ENCODE measurements at places on chromosomes 6 and 20.

DNA sequence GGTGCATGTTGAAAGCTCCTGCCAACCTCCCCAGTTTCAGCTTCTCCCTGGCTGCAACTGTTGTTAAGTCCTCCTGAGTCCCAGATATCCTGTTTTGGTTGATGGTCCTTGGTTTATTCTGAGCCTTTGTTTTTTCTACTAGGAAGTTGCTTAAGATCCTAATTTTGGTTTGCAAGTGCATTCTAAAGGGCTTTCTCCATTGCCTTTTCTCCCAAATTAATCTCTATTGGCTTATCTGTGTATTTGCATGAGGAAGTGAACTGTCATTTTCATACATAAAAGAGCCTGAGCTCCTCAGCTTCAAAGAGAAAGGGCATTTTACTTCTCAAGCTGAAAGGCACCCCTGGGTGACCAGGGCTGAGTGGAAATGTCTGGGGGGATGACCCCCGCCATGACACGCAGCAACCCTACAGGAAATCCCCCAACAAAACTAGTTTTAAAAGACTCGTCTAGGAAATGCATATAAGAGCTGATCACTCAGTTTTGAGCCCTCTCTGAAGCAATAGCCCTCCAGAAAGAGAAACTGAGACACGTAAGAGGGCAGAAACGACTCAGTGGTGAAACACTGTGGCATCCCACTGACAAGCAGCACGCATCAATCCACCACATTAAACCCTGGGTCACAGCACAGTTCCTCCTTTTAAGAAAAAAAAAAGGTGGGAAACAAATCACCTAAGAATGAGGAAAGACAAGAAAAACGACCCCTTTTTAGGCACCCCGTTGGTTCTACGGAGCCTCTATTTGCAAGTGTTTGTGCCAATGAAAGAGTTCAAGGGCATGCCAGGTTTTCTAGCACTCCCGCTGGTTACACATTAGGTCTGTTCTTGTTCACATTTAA is 140.9 kb downstream of the THBS2 start:
- no peak for DNase-seq

DNA sequence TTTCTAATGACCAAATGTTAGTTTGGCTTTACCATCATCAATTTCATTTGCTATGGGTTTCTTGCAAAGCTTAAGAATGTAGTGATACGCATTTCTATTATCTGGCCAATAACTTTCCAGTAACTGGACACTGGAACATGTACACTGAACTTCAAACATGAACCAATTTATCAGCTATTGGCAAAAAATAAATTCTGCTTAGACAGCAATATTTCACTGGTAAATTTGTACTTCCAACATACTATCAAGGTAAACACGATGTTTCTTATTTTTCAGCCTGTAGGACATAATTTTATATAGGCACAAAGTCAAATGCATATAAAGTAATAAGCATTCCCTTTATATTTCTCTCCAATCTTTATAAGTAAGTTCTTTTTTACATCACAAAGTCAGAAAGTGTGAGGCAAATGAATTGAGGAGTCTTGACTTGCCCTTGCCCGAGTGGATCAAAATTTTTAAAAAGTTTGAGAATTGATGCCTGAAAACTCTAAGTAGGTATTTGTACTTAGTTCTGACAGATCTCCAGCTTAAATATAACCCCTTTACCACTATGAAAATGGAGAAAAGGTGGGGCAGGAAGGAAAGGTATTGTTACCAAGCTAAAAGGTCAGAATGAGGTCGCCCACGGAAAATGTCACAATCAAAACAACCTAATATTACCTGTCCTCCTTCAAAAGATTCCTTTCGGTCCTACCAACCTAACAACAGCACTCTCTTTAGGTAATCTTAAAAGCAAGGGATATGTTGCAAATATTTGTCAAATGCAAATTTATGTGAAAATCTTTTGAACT is 41.3 kb downstream of the STK38 start:
- DNase-seq = no peak

DNA sequence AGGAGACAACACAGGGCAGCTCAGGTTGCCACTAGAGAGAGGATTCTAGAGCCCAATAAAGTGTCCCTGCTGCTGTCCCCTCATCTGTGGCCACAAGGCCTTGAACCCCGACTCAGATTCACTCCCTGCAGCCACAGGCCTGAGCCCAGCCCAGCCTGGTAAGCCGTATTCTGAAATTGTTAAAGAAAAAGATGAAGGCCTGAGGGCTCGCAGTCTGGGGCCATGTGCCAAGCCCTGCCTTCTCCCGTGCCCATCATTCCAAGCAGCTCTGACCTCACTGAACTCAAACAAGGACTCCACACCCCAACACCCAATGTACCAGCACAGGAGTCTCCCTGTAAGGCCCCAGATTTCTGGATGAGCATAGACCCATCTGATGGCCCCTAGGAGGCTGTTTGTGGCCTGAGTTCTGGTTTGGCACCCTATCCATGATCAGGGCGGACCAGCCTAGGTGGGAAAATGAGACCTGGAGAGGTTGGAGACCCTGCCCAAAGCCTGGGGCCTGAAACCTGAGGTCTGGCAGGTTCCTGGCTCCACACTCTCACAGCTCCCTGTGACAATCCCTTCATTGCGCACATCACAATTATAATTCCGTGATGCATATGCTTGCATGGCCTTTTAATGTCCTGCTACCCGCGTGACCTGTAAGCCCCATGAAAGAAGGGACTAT is 62.0 kb upstream of the TOP1 start:
- no peak for DNase-seq

- DNase-seq = no peak
Measured at GRCh38 chr20:63769891-63770474, 30.4 kb downstream of the SLC2A4RG start.

GRCh38 chr6:125189494-125189893 is 35.9 kb downstream of the TPD52L1 start:
- no peak for DNase-seq

DNA sequence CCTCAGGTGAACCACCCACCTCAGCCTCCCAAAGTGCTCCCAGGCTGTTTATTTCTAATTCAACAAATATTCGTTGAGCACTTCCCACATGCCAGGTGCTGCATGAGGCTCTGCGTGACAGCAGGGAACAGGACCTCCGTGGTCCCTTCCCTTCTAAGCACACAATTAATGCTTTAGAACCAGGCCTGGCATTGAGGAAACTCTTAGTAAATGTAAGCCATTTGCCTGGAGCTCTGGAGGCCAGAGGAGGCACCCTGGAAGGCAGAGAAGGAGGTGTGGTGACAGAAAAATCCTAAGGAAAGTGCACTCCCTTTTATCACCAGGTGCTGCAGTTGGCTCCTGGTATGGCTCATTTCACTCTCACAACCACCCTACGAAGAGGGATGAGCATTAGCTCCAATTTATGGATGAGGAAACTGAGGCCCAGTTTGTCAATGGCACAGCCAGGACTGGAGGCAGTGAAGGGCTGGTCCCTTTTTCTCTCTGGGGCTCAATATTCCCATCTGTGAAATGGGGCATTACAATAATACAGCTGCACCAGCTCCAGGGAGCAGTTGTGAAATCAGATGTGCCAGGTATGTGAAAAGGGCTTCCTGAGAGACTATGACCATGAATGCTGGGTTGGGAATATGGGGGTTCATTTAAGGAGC is 8.1 kb upstream of the ID1 start:
- no peak for DNase-seq

DNA sequence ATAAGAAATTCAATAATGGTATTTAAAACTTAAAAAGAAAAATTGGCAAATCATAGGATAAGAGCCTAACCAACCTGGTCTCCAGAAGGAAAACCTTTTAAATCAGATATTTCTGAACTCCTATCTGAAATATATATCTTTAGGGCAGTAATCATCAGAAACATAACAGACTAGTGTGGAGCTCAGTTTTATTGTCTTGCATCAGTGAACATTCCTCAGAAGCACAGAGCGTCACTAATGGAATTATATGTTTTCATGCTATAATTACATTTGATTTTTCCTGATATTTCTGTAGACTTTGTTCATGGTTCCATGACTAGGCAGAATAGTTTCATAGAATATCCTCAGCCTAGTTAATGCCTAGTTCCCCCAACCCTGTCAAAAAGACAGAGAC is 262.2 kb downstream of the EYA4 start:
- no peak for DNase-seq

GRCh38 chr6:135192256-135193174 is 11.4 kb downstream of the MYB start:
- no peak for DNase-seq

- DNase-seq = no peak
Measured at GRCh38 chr6:89007209-89008000, 44.0 kb upstream of the RNGTT start.

DNA sequence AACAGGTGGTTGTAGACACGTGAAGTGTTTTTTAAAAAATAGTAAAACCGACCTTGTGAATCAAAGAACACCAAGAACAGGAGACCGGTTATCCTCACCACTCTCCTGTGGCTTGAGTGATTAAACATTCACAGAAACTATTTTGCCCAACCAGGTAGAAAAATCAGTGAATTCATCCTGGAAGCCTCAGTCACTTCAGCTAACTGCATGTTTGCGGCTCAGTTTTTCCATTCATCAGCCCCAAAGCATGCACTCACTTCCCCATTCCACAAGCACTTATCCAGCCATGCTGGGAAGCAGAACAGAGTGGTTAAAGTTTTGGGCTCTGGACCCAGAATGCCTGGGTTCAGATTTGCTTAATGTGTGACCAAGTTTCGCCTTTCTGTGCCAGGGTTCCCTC is 2.4 kb downstream of the LRRN4 start:
- DNase-seq = no peak

DNA sequence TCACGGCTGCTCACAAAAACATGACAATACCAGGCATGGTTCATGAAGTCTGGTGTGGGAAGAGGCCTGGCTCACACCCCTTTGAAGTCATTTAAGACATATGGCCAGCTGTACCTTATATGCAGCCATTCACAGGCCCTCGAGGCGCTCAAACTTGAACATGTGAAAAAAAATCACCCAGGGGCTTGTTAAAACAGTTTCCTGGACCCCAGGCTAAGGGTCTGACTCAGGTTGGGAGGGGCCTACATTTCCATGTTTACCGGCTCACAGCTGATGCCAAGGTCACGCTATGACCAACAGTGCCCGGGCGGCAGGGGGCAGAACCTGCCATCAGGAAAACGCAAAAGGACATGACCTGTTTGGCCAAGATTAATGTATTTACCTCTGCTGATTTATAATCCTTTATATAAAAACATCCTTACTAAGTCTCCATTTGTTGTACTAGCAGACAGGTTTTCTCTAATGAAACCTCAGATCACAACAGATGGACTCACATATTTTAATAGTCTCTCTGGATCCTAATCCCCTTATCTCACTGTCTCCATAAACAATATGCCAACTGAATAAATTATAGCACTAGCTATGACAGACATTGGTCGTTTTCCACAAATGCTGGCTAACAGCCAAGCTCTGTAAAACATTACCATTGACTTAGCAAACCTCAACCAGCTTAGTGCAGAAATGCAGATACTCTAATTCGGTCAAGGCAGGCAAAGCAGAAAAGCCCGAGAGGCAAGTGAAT is 19.9 kb downstream of the EZR start:
- no peak for DNase-seq

Data from T-helper 1 cell (primary cell).